ENCODE measurements at places on chromosomes 11 and 22. TPM values are rescaled to one million over a fixed set of nuclear protein-coding genes. Genes with fewer than 3 reads are reported as not detected.

GRCh38 chr22:31241936-31242335 is 29.8 kb downstream of the LIMK2 start:
- no peak overlapping the region for H3K27ac ChIP-seq
- H3K4me1 ChIP-seq: peaks cover under 1% of the 10 kb centered on the region

DNA sequence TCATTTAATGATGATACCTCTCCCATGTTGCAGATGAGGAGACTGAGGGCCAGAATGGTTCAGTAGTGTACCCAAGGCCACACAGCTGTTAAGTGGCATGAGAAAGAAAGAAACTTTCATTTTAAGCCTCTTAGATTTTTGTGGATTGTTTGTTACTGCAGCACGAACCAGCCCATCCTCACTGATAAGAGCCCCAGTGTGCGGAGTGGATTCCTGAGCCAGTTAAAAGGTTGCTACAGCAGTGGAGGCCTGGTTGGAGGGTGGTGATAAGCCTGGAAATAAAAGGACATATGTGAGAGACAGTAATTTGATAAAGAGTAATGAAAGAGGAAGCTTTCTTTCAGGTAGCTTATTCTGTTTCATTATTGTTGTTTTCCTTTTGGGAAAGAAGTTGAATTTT is 89.0 kb downstream of the ATXN10 start:
- no peak overlapping the region for H3K4me3 ChIP-seq
- no peaks in the 10 kb centered on the region for H3K36me3 ChIP-seq
- H3K27me3 ChIP-seq: no peaks in the 10 kb centered on the region
- no peaks in the 10 kb centered on the region for H3K4me1 ChIP-seq

GRCh38 chr11:130858215-130858614 is 58.1 kb downstream of the SNX19 start:
- H3K27me3 ChIP-seq: no peaks in the 10 kb centered on the region
- no peak for DNase-seq
- H3K27ac ChIP-seq: no peak overlapping the region
- H3K36me3 ChIP-seq: no peaks in the 10 kb centered on the region

DNA sequence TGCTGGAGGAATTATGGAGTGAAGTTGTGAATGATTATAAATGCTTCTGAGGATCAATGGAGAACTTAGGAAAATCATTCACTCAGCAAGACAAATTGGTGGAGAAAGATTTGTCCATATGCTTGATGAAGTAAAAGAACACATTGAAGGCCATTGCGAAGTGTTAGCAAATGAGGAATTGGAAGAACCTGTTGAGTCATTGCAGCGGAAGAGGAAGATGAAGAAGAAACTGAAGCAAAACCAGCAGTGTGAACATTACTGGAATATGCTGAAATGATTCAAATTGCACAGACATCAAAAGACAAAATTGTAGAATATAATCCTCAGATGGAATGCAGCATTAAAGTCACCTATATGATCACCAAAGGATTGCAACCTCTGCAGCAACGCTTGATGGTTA is 168.1 kb downstream of the ADAMTS15 start:
- H3K36me3 ChIP-seq: no peaks in the 10 kb centered on the region
- no peaks in the 10 kb centered on the region for H3K27me3 ChIP-seq
- no peak overlapping the region for H3K27ac ChIP-seq
- H3K4me1 ChIP-seq: no peaks in the 10 kb centered on the region
- DNase-seq: no peak
- H3K4me3 ChIP-seq: no peak overlapping the region

Gene CKAP5
- total RNA-seq: 31.6 TPM

DNA sequence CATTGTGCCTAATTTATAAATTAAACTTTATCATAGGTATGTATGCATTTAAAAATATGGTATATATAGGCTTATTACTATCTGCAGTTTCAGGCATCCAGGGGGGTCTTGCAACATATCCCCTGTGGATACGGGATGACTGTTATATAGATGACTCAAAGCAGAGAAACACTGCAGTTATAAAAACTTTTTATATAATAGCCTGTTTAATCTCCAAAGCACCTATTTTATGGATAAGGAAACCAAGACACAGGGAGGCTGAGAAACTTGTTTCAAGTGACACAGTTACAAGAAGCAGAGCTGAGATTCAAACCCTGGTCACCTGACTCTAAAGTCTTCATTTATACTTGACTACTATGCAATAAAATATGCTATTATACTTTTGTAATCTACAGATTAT is 897.7 kb downstream of the KCNA4 start:
- peak overlapping the region; percentile 71 for H3K27ac ChIP-seq
- peaks cover 17% of the 10 kb centered on the region for H3K4me1 ChIP-seq
- H3K36me3 ChIP-seq: no peaks in the 10 kb centered on the region
- DNase-seq: no peak
- no peak overlapping the region for H3K4me3 ChIP-seq
- H3K27me3 ChIP-seq: no peaks in the 10 kb centered on the region

Gene FXYD6
- total RNA-seq: 62.5 TPM

- H3K36me3 ChIP-seq: no peaks in the 10 kb centered on the region
- peaks cover 10% of the 10 kb centered on the region for H3K4me1 ChIP-seq
- H3K27me3 ChIP-seq: no peaks in the 10 kb centered on the region
- H3K27ac ChIP-seq: peak overlapping the region; percentile 54
- DNase-seq: no peak
- no peak overlapping the region for H3K4me3 ChIP-seq
Measured at GRCh38 chr11:130580372-130580771, 131.9 kb downstream of the ADAMTS15 start.

Gene OR4A16
- total RNA-seq: not detected

Gene SCGB1D2
- total RNA-seq: not detected

Gene MB
- total RNA-seq: 15.7 TPM

DNA sequence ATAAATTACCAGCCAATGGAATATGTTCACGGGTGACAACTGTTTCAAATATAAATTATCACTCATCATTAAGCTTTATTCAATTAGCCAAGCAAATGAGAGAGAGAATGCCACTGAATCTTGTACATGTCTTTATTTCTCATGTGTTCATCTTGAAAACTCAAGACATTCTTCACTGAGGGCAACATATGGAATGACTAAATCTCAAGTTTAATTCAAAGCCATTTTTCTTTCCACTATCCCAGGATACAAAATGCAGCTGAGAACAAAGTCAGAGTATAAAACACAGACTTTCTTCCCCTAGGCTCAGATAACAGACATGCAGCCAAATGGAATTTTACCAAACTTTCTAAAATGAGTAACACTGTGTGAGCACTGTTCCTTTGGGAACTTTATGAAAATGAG is 12.1 kb upstream of the BBOX1 start:
- no peaks in the 10 kb centered on the region for H3K36me3 ChIP-seq
- no peak for DNase-seq
- no peak overlapping the region for H3K27ac ChIP-seq
- H3K4me1 ChIP-seq: no peaks in the 10 kb centered on the region

DNA sequence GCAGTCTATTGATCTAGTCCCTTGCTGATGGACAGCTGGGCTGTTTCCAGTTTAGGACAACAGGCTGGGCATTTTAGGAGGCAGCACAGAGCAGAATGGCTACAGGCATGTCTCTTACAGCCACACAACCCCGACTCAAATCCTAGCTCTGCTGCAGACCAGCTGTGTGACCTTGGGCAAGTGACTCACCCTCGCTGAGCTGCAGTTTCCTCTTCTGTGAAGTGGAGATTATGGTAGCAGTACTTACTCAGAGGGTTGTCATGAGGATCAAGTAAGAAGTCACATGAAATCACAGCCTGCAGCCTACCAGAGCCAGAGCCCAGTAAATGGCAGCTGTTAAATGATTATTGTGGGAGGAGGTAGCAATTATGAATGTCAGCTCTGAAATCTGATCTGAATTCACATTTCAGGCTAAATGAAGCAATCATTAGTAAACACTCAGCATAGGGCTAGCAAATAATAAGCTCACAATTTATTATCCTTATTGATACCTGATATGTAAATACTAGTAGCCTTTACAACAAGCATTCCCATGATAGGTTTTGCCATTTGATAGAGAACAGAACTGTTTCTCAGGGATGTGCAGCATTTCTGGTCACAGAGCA is 58.9 kb downstream of the MYEOV start:
- no peak overlapping the region for H3K27ac ChIP-seq
- no peaks in the 10 kb centered on the region for H3K27me3 ChIP-seq
- no peaks in the 10 kb centered on the region for H3K36me3 ChIP-seq
- H3K4me1 ChIP-seq: peaks cover 3% of the 10 kb centered on the region
- DNase-seq: peak; percentile 48
- H3K4me3 ChIP-seq: no peak overlapping the region

Gene VPREB1
- total RNA-seq: not detected

- H3K27me3 ChIP-seq: no peaks in the 10 kb centered on the region
- peaks cover 8% of the 10 kb centered on the region for H3K4me1 ChIP-seq
- no peak overlapping the region for H3K27ac ChIP-seq
- DNase-seq: no peak
- H3K4me3 ChIP-seq: no peak overlapping the region
- H3K36me3 ChIP-seq: no peaks in the 10 kb centered on the region
Measured at GRCh38 chr22:25409240-25409639, 155.2 kb upstream of the GRK3 start.

GRCh38 chr11:131391176-131391575 is 20.8 kb downstream of the NTM start:
- H3K4me3 ChIP-seq: no peak overlapping the region
- H3K27me3 ChIP-seq: no peaks in the 10 kb centered on the region
- DNase-seq: no peak
- H3K4me1 ChIP-seq: peaks cover 7% of the 10 kb centered on the region
- H3K36me3 ChIP-seq: no peaks in the 10 kb centered on the region
- H3K27ac ChIP-seq: no peak overlapping the region

Gene MS4A4A
- 11.3 TPM for total RNA-seq

Gene APBB1
- 9.0 TPM for total RNA-seq

DNA sequence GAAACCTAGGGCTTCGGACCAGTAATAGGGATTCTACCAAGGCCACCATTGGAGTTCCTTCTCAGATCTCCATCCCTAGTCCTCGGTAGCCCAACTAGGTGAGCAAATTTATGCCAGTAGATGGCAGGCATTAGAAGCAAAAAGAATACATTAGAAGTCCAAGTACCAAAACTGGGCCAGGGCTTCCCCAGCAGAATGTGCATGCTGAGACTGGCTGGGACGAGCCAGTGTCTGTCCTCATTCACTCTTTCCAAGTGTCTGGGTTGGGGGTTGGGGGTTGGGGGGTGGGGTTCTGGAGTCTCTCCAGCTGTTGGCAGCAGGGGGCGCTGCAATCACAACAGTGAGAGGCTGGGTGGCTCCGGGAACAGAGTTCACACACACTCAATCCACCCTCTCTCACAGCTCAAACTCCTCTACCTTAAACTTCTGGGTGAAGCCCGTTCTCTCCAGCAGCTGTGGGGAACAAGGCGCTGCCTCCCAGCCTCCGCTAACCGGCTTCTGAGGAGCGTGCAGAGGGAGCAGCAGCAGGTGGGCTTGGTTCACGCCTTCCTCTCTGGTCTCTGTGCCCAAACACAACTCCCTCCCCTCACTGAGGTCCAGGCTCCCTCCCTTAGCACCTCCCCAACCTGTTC is 57.5 kb downstream of the BTG4 start:
- no peak overlapping the region for H3K4me3 ChIP-seq
- no peaks in the 10 kb centered on the region for H3K4me1 ChIP-seq
- H3K27me3 ChIP-seq: peaks cover 11% of the 10 kb centered on the region
- DNase-seq: peak; percentile 46
- no peaks in the 10 kb centered on the region for H3K36me3 ChIP-seq

Gene DYNC2H1
- 4.5 TPM for total RNA-seq

DNA sequence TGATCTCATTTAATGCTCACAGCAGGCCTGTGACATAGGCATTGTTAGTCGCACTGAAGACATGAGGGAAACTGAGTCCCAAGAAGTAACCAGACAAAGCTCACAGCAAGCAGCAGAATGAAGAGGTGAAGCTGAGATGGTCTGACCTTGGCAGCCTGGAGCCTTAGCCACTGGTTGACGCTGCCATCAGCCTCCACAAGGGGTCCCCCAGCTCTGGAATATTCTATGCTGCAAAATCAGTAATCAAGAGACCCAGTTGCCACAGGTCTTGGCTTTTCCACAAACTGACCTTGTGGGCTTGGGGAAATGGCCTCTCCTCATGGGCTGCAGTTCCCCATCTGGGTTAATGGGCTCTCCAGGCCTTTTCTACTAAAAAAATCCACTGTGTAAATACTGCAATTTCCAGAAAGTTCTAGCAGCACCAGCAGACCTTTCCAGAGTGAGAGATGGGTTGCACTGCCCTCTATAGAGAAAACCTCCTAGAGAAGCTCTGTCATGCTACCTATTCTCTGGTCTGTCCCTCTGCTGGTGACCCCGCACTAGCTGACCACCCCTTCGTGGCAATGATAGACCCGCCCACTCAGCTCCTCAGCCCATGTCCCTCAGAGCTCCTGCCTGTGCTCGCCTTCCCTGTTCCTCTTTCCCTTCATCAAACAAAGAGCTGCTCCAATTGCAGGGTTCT is 22.6 kb upstream of the ISX start:
- no peak overlapping the region for H3K27ac ChIP-seq
- no peak overlapping the region for H3K4me3 ChIP-seq
- no peaks in the 10 kb centered on the region for H3K36me3 ChIP-seq
- H3K4me1 ChIP-seq: no peaks in the 10 kb centered on the region
- DNase-seq: peak; percentile 57

DNA sequence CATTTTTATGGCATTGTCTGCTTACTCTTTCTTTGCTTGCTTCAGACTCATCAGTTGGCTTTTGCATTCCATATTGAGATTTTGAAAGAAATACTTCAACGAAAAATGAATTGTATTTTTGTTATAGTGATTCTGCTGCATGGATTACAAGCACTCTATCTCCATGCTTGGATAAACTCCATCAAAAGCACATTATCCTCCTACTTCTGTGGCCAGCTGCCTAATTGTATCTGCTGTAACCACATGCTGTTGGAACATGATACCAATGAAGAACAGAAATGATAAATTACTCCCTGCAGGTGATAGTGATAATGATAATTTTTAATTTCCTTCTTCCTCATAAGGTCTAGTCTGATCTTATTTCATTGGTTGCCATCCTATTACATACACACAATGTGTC is 100.8 kb downstream of the PRMT3 start:
- no peak overlapping the region for H3K4me3 ChIP-seq
- H3K36me3 ChIP-seq: no peaks in the 10 kb centered on the region
- no peak for DNase-seq
- no peaks in the 10 kb centered on the region for H3K4me1 ChIP-seq
- no peaks in the 10 kb centered on the region for H3K27me3 ChIP-seq
- H3K27ac ChIP-seq: no peak overlapping the region

Data from transverse colon (tissue), 4 donors.